Stimulated activated CD4-positive, alpha-beta T cell treated with anti-CD3 and anti-CD28 coated beads, Interleukin-1b, Interleukin-23, amount 100 ng/mL, for 1 hour (primary cell): ENCODE measurements at places on chromosomes 3 and 15.

GRCh38 chr3:183220828-183221227, 32.2 kb upstream of the B3GNT5 start:
- no peak for DNase-seq

- DNase-seq: no peak
These were observed 7.1 kb downstream of the SLC25A26 start for GRCh38 chr3:66227915-66228314.

DNA sequence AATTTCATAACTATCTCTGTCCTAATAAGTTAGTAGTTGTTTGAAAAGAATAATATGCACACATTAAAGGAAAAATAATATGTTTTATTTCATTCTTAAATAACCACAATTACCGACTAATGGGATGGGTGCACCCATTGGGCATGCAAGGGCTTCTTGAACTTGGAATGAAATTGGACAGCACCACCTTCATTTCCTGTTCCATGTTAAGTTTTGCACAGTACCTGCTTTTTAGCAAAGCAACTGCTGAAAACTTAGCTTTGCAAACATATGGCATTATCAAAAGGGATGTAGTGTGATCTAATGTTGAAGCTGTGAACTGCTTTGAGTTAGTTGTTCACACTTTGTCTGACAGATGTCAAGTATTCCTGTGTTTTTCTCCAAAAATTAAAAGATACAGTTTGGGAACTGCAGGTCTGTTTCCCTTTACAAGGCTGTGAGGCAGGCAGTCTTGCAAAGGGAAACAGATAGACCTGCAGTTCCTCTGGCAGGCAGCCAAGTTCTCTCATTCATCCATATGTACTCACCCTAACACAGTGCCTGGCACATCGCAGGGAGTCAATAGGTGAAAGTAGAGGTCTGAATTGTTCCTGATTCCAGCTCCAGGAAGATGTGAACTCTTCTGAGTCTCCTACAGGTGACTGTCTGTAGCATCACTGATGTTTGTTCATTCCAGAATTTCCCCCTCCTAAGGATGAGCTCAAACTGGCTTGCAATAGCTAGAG, 64.3 kb upstream of the GOLGA8B start:
- no peak for DNase-seq

GRCh38 chr3:46098319-46098761, 71.1 kb upstream of the XCR1 start:
- no peak for DNase-seq

DNA sequence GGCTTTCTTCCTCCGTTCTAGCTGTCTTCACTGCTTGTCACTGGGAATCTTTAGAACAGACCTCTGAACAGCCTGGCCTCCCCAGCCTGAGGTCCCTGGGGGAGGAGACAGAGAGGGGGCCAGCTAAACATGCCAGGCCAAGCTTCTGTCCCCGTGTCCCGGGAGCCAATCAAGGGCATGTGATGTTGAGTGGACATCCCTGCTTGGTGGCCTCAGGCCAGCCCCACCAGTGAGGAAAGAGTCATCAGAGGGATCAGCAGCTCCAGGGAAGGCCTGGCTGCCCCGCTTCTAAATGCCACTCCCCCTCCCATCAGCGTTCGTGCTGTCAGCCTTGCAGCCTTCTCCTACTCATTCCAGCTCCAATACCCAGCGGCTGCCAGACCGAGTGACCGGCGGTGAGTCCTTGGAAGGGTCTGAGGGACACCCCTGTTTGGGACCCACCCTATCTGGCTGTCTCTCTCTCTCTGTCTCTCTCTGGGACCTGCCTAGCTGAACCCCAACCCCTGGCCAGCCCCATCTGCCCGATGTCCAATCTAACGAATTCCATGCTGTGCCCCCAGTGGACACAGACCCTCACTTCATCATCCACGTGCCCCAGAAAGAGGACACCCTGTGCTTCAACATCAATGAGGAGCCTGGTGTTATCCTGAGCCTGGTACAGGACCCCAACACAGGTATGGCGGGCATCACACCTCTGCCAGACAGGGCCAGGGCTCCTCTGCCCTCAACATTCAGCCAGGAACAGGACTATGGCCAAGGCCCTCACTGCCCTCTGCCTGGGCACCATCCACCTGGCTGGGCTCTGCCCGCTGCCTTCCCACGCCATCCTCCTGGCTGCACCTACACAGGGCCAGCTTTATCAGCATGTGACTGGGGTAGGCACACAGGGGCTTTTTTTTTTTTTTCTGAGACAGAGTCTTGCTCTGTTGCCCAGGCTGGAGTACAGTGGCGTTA, 6.6 kb upstream of the ITIH3 start:
- DNase-seq: no peak

DNA sequence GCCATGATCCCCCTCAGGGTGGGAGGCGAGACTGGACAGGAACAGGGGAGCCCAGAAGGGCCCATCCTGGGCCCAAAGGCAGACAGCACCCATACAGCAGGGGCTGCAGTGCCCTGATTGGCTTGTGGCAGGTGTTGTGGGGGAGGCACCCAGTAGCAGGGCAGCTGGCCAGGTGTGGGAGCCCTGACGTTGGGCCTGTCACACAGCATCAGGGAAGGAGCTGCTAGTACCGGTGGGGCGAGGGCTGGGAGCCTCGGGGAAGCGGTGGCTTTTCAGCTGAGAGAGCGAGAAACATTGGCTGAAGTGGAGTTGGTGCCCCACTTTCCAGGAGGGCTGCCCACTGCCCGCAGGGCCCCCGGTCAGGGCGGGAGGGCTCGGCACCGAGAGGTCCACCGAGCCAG, 19.7 kb upstream of the CYP11A1 start:
- no peak for DNase-seq

DNA sequence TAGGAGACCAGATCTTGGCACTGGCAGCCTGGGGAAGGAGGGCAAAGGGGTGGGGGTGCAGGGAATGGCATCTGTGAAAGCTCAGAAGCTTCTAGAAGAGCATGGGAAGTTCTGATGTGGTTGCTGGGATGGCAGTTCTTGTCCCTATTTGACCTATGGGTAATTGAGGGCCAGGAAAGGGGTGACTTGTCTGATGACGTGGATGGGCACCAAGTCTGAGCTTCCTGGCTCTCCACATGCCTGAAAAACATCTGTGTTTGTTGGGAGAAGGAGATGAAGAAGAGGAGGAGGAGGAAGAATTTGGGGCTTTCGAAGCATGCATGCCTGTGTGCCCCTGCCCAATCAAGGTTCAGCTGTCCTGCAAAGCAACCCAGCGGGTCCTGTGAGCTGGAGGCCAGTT, 158.8 kb downstream of the SMAD6 start:
- DNase-seq: no peak
